Stimulated activated CD8-positive, alpha-beta memory T cell treated with anti-CD3 and anti-CD28 coated beads, Interleukin-4, amount 100 ng/mL, for 24 hours (primary cell): ENCODE measurements at places on chromosomes 16 and 17.
A peak's percentile ranks its signal among the peaks of the same experiment; 100 is the strongest.

- DNase-seq, result no peak
Observed at GRCh38 chr16:79991969-79992368, 391.4 kb upstream of the MAF start.

- peak; percentile 28 for DNase-seq
Observed at GRCh38 chr16:16861546-16861945, 482.6 kb downstream of the NPIPA7 start.

- no peak for DNase-seq
Observed at GRCh38 chr17:47621293-47622179, 28.2 kb upstream of the KPNB1 start.

GRCh38 chr17:82272495-82273326 lies 789 bp downstream of the CSNK1D start:
- DNase-seq, result no peak

DNA sequence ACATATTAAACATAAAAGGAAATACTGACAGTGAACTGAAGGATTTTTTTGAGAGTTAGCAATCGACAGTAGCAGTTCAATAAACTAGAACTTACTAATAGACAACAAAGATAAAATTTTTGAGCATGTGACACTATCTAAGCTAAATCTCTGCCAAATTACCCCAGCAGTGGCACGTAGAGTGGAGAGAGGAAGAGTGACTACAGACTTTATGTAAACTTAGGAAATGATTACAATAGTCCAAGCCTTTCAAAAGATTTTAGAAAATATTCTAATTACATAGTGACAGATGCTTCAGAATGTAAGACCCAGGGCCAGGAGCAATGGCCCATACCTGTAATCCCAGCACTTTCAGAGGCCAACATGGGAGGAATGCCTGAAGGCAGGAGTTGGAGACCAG lies 52.4 kb downstream of the CFDP1 start:
- no peak for DNase-seq

GRCh38 chr16:88468275-88469129 lies 15.4 kb downstream of the ZFPM1 start:
- no peak for DNase-seq

DNA sequence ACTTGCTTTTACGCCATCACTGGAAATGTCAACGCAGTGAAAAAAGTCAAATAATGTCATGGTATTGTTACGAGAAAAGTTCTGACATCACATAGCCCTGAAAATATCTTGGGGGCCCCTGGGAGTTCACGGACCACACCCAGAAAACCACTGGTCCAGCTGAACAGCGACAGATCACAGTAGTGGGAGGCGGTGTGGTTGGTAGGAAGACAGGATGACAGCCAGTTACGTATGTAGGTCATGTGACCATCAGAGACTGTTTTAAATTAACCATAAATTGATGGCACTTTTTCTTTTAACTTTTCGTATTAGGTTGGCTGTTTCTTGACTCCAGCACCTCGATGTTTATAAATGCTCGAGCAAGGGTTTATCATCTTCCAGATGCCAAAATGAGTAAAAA lies 11.9 kb downstream of the ERCC4 start:
- DNase-seq, result no peak

- no peak for DNase-seq
Observed at GRCh38 chr16:9526791-9527190, 435.3 kb downstream of the HAPSTR1 start.

DNA sequence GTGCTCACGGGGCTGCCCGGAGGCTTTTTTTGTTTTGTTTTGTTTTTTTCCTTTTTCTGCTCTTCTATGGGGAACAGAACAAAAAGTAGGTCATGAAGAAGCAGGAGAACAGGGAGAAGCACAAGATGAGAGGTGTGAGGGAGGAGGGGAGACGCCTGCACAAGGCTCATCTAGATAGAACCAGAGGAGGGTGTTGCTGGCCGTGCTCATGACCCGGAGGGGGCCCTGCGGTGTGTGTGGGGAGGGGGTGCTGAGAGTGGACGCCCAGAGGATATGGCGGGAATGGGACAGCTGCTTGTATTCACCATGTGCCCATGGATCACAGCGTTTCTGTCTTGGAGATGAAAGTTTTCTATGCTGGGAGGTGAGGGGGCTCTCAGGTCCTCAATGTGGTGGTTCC lies 183.7 kb downstream of the FOXL1 start:
- no peak for DNase-seq

- DNase-seq, result no peak
Observed at GRCh38 chr17:5122586-5123342, 6.9 kb downstream of the USP6 start.

- no peak for DNase-seq
Observed at GRCh38 chr16:2777903-2778629, 986 bp upstream of the ELOB start.

DNA sequence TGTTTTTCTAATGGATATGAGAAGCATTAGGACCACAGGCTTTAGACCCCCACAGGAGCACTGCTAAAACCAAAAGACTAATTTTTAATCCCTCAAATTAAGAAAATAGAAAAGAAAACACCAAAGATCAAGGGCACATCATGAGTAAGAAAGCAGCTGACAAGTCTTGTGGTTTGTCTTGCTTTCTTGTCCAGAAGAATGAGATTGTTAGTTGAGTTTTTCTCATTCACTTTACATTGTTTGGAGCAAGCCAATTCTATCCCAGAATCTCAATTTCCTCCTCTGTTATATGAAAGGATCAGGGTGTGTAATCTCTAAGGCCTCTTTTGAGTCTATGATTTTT lies 899.0 kb downstream of the KCNJ2 start:
- no peak for DNase-seq

- DNase-seq, result no peak
Observed at GRCh38 chr16:77785373-77785764, 3.0 kb upstream of the VAT1L start.

DNA sequence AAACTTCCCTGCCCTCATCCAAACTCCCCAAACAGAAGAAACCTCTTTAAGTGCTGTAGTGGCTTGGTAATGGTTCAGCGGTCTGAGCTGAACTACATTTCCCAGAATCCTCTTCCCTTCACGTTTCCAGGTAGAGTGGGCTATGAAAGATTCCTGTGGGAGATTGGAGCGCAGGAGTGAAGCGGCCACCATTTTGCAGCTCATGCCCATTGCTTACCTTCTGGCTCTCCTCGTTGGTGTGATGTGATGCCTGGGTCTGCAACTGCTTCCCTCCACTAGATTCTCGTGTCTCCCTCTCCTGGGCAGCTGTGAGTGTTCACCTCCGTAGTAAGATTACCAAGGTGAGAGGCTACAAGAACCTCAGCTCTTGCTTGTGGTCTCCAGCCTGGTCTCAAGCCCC lies 82.1 kb downstream of the GPR139 start:
- no peak for DNase-seq

DNA sequence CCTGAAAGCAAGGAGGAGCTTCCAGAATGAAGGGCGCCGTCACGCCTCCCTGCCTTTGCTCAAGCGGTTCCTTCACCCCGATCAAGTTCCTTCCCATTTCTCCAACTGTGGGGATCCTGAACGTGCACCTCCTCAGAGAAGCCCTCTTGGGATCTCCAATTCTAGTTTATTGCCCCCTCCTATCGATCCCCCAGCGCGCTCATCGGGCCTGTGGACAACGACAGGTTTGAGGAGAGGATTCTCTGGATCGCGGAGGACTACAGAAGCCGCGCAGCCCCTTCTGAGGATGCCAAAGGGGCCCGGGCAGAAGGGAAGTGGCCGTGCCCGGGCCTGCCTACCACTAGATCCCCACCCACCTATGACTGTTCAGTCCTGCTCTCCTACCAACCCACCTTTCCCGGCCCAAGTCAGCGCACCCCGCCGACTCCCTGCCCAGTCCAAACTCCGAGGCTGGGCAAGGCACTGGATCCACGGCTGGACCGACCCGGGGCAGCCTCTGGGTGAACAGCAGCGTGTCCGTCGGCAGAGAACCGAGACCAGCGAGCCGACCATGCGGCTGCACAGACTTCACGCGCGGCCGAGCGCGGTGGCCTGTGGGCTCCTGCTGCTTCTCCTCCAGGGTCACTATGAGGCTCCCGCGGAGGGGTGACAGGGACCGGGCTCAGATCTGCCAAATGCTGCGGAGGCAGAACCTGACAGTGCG lies 12.8 kb upstream of the CES3 start:
- no peak for DNase-seq

DNA sequence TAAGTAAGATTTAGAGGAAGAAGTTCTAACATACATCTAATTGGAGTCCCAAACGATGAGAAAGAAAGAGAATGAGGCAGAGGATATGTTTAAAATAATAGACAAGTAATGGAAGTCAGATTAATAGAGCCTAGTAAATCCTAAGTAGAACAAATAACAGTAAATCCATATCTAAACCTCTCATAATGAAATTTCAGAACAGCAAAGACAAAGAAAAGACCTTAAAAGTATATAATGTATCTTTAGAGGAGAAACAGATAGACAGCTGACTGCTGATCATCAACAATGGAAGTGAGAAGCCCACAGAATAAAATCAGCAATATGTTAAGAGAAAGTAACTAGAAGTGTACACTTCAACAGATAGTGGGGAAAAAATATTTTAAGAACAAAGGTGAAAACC lies 536.2 kb upstream of the ZFHX3 start:
- DNase-seq, result no peak

GRCh38 chr17:79214459-79214858 lies 139.8 kb downstream of the ENGASE start:
- no peak for DNase-seq

GRCh38 chr17:72407336-72407909 lies 286.6 kb downstream of the SOX9 start:
- DNase-seq, result no peak

- no peak for DNase-seq
Observed at GRCh38 chr16:49148410-49148809, 133.2 kb downstream of the CBLN1 start.

DNA sequence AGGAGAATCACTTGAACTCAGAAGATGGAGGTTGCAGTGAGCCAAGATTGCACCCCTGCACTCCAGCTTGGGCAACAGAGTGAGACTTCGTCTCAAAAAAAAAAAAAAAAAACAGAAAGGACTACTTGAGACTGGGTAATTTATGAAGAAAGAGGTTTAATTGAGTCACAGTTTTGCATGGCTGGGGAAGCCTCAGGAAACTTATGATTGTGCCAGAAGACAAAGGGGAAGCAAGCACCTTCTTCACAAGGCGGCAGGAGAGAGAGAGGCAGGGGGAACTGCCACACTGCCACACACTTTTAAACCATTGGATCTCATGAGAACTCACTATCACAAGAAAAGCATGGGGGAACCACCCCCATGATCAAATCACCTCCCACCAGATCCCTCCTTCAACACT lies 9.0 kb upstream of the MILR1 start:
- no peak for DNase-seq
